ENCODE measurements at places on chromosomes 12 and 14.

GRCh38 chr12:132813443-132813842 is 15.2 kb downstream of the GOLGA3 start:
- no peak for DNase-seq

- DNase-seq = no peak
Measured at GRCh38 chr14:74275241-74275841, 27.4 kb downstream of the ABCD4 start.

DNA sequence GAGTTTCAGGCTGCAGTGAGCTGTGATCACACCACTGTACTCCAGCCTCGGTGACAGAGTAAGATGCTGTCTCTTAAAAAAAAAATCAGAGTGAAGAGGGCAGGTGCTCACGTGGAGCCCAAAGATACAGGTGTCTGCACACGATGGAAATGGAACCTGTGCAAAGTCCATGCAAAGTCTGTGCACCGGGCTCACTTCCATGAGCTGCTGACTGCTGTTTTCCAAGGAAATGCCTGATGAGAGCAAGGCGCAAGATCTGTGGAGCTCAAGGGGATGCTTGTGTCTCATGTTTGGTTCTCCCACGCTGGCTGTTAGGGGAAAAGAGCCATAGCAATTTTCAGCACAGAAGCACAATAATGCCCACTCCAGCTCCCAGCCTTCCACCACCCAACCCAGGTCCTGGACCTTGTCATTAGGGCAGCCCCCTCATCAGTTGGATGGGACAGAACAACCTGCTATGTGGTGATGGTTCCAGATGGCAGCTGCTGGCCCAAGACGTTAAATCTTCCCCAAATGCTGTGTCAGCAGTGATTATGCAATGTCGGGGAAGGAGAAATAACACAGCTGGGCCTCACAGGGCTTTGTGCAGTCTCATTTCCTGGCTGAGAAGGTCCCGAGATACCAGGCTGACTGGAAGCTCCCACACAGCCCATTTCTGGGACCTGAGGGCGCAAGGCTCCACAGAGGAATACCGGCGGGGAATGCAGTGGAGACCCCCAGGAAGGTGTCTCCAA is 27.9 kb upstream of the DICER1 start:
- DNase-seq = peak; percentile 65

- DNase-seq = no peak
Measured at GRCh38 chr12:91792597-91792996, 353.0 kb downstream of the BTG1 start.

- DNase-seq = no peak
Measured at GRCh38 chr14:30138567-30138966, 210.9 kb upstream of the PRKD1 start.

DNA sequence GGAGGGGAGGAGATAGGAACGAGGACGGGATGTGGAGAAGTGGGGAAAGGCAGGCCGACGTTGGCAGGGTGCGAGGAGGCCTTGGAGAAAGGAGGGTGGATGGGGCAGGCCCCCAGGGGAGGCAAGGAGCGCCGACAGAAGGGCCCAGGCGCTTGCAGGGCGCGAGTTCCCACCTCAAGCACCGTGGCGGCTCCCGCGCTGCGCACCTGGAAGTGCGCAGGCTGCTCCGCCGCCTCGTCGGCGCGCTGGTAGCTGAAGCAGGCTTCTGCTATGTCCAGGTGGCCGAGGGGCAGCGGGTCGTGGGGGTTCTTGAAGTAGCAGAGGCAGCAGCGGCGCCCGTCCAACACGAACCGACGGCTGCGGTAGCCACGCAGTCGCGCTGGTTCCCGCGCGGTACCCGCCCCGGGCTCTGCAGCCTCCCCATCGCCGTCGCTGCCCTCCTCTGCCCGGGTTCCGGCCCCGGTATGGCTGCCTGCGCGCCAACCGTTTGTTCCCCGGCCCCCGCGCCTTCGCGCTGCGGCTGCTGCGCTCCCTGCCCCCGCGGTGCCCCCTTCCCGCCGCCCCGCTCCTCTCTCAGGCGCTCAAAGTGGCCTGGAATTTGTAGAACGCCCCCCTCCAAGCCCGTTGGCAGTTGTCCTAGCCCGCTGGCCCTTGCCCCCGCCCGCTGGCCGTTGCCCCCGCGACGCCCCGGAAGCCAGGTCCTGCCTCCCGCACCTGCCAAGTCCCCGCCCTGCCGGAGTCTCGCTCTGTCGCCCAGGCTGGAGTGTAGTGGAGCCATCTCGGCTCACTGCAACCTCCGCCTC is 1.1 kb upstream of the ACTR6 start:
- peak; percentile 30 for DNase-seq

GRCh38 chr12:6468283-6468575 is 2.2 kb downstream of the VAMP1 start:
- DNase-seq = no peak

DNA sequence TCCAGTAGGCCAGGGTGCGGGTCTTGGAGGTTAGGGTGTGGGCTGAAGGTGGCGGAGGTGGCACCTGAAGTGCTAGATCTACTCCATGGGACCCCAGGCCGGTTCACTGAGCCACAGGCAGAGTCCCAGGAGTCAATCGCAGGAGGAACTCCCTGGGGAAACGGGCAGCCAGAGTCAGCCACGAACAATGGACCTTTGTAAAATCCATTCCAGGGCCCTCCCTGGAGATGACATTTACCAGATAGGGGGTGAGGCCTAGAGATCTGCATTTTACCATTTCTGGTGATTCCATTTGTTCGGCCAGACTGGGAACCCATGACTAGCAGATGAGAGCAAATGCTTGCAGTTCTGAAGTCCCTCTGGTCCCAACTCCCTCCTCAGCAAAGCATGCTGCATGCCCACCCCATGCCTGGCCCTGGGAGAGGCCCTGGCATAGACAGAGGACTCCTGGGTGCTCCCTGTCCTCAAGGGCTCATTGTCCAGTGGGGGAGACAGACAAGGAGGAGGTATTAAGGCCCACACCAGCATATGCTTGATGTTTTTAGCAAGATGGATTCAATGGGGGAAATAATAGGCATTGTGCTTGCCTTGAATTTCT is 115.5 kb downstream of the EML1 start:
- no peak for DNase-seq

Data from Kasumi-1 (cell line).